ENCODE measurements at places on chromosomes 12 and 14.

- no peak overlapping the region for H3K4me3 ChIP-seq
- no peak overlapping the region for H3K27ac ChIP-seq
- no peaks in the 10 kb centered on the region for H3K36me3 ChIP-seq
- DNase-seq, result no peak
Measured at GRCh38 chr12:128098730-128099129, 168.2 kb upstream of the TMEM132C start.

DNA sequence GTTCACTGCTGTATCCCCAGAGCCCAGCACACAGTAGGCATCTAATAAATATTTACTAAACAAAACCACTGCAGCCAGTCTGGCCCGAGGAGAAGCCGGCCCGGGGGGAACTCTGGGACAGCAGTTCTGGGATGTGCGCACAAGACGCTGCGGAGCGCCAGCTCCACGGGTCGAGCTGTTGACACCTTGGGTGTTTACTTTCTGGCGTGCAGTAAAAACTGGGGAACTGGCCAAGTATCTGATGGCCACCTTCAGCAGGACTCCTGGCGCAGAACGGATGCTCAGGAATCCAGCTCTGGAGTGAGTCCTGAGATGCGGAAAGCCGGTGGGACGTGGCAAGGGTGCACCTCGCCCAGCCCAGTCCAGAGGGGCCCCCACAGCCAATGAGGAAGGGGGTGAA is 65.6 kb downstream of the NCOR2 start:
- H3K27ac ChIP-seq, result no peak overlapping the region
- peaks cover 67% of the 10 kb centered on the region for H3K4me1 ChIP-seq
- H3K4me3 ChIP-seq, result no peak overlapping the region

GRCh38 chr14:22097586-22098292 is 424.1 kb upstream of the OR4E1 start:
- H3K4me1 ChIP-seq, result peaks cover 4% of the 10 kb centered on the region
- DNase-seq, result no peak
- H3K27me3 ChIP-seq, result no peaks in the 10 kb centered on the region
- no peak overlapping the region for H3K4me3 ChIP-seq
- no peak overlapping the region for H3K27ac ChIP-seq

GRCh38 chr14:36900846-36901245 is 239.2 kb downstream of the PAX9 start:
- no peak overlapping the region for H3K4me3 ChIP-seq
- no peak overlapping the region for H3K27ac ChIP-seq
- H3K27me3 ChIP-seq, result no peaks in the 10 kb centered on the region
- no peaks in the 10 kb centered on the region for H3K36me3 ChIP-seq
- no peaks in the 10 kb centered on the region for H3K4me1 ChIP-seq

GRCh38 chr14:26743284-26743683 is 145.5 kb upstream of the NOVA1 start:
- no peak overlapping the region for H3K4me3 ChIP-seq
- H3K4me1 ChIP-seq, result no peaks in the 10 kb centered on the region
- no peaks in the 10 kb centered on the region for H3K36me3 ChIP-seq
- H3K27me3 ChIP-seq, result no peaks in the 10 kb centered on the region
- no peak for DNase-seq
- H3K27ac ChIP-seq, result no peak overlapping the region

DNA sequence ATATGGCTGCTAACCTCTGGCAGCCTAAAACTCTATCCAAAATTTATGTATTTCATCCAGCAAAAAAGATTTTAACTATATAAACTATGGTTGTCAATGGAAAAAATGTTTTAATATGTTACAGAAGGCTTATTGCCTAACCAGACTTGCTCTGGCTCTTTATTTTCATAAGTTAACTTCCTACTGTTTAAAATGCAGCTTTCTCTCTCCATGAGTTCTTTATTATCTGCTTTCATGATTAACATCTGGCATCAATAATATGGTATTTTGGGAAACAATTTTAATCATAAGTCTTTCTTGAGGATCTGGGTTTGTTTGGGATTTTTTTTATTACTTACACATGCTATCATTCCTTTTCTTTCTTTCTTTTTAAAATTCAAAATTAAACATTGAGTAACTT is 20.5 kb downstream of the KERA start:
- no peak overlapping the region for H3K4me3 ChIP-seq
- no peaks in the 10 kb centered on the region for H3K36me3 ChIP-seq
- no peaks in the 10 kb centered on the region for H3K27me3 ChIP-seq

- H3K4me3 ChIP-seq, result no peak overlapping the region
- no peak overlapping the region for H3K27ac ChIP-seq
- DNase-seq, result no peak
- H3K36me3 ChIP-seq, result no peaks in the 10 kb centered on the region
- H3K27me3 ChIP-seq, result no peaks in the 10 kb centered on the region
Measured at GRCh38 chr14:34780646-34781045, 66.3 kb upstream of the CFL2 start.

All from testis (tissue), 5 donors.